ENCODE measurements at places on chromosomes 12 and 14. TPM values are rescaled to one million over a fixed set of nuclear protein-coding genes. Genes with fewer than 3 reads are reported as not detected.

The FBXL14 gene
- 43.5 TPM for total RNA-seq

DNA sequence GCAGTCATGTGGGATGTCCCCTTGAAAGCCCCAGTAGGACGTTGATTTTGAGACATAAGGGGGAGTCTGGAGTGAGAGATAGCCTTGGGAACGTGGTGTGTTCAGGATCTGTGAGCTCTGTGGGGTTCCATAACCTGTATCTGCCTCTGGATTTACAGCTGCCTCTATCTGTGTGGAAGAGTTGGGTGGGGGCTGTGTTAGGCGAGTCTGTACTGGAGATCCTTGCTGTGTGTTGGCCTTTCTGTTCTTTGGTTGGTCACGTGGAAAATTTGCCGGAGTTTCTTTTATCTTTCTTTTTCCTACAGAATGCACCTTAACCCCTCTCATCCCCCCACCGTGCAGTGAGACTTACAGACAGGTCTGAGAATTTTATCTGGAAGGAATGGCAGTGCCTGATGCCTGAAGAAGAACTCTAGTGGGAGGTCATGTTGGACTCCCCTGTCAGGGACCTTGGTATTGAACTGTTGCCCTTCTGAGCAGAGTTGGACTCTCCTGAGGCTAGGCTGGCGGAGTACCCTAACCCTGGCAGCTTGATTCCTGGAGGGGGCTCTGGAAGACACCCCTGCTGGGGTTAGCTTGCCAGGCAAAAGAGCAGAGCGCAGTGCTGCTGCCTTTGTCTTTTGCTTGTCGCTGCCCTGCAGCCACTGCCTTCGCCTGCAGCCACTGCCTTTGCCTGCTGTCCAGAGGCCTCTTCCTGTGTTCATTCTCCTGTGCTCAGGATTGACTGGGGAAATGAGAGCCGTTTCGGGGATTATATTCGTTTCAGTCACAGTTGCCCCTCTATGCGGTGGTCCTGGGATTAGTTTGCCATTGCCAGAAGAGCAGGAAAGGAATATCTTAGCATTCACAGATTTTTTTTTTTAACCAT, 34.1 kb downstream of the ZNF664 start:
- no peak for DNase-seq

DNA sequence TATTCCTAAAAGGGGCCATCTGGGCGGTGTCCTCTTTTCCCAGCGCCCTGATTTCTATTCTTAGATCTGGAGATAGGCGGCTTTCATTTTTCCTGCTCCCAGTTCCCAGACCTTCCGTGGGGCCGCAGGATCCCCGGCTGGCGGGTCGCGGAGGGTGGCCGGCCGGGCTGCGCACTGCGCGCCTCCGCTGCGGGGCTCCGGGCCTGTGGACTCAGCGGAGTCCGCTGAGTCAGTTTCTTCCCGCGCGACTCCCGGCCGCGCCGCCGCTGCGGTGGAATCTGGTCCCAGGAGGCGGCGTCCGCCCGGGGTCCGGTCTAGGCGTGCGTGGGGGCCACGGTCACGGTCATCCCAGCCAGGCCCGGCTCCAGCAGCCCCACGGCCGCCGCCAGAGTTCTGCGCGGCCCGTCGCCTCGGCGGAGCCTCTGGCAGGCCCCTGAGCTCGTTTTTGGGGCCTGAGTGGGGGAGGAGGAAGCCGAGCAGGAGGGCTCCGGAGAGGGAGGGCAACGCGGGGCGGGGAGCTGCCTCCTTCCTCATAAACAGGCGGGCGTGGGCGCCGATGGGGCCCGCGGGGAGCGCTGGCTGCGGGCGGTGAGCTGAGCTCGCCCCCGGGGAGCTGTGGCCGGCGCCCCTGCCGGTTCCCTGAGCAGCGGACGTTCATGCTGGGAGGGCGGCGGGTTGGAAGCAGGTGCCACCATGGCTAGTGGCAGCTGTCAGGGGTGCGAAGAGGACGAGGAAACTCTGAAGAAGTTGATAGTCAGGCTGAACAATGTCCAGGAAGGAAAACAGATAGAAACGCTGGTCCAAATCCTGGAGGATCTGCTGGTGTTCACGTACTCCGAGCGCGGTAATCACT, at the start of gene LRRK2:
TSS of gene LRRK2 (plus strand) at position 559 of the 853 bp plus-strand sequence. CDS start at position 694, 135 bp downstream.
- DNase-seq: no peak

DNA sequence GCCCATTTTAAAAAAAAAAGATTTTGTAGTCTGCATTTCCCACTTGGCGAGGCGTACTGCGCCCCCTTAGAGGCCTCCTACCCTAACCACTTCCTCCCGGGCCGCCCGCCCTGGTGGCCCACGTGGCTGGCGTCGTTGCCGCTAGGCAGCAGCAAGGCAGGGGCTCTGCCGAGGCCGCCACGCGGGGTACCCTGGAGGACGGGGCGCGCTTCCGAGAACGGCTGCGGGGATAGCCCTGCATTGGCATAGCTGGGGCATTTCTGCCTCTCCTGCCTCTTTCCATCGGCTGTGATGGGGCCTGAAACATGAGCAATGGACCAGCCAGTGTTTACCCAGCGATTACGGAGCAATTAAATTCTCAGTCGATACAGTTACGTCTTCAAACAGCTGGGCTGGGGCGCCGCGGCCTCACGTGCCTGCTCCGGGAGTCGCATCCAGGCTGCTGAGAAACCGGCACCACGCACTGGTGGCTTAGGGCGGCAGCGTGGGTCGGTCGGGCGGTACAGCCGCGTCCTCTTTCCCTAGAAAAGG, 38.0 kb downstream of the IQSEC3 start:
- no peak for DNase-seq

GRCh38 chr14:96214793-96215192, 10.2 kb downstream of the BDKRB2 start:
- DNase-seq: no peak

All from HT-29 (cell line).